ENCODE measurements at places on chromosomes 1 and 21. TPM values are rescaled to one million over a fixed set of nuclear protein-coding genes. Genes with fewer than 3 reads are reported as not detected.

The ESRRG gene
- 5.4 TPM for total RNA-seq

The SH2D1B gene
- 0.12 TPM for total RNA-seq

The GPR25 gene
- total RNA-seq = 0.66 TPM

GRCh38 chr1:248817065-248817464 lies 8.7 kb downstream of the SH3BP5L start:
- no peak for DNase-seq

- DNase-seq = no peak
These were observed 207.5 kb downstream of the MATN1 start for GRCh38 chr1:30515755-30516484.

GRCh38 chr1:208756339-208756981 lies 512.3 kb upstream of the PLXNA2 start:
- DNase-seq = no peak

- DNase-seq = no peak
These were observed 940 bp upstream of the USF1 start for GRCh38 chr1:161046605-161047228.

DNA sequence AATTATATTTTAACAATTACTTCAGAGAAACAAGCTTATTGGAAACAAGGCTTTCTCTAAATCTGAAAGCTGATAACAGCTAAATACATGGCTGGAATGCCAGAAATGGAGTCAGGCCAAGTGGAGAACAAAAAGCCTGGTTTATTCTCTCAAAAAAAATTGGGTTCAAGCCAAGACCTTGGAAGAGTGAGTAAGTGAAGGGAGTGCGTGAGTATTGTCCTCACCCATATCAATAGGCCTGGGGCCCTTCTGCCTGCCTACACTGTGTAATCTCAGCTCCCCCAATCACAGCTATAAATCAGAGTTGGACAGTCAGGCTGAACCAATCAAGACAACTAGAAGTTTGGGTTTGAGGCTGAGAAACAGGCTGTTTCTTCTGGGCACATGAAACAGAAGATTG lies 7.4 kb downstream of the KYAT3 start:
- no peak for DNase-seq

GRCh38 chr1:32112806-32113375 lies 5.0 kb downstream of the KPNA6 start:
- no peak for DNase-seq

GRCh38 chr1:98468111-98468717 lies 193.3 kb upstream of the SNX7 start:
- DNase-seq = peak; percentile 12

All from mucosa of gallbladder (tissue), 1 donor.